ENCODE measurements at places on chromosomes 13 and 19.
A peak's percentile ranks its signal among the peaks of the same experiment; 100 is the strongest.

DNA sequence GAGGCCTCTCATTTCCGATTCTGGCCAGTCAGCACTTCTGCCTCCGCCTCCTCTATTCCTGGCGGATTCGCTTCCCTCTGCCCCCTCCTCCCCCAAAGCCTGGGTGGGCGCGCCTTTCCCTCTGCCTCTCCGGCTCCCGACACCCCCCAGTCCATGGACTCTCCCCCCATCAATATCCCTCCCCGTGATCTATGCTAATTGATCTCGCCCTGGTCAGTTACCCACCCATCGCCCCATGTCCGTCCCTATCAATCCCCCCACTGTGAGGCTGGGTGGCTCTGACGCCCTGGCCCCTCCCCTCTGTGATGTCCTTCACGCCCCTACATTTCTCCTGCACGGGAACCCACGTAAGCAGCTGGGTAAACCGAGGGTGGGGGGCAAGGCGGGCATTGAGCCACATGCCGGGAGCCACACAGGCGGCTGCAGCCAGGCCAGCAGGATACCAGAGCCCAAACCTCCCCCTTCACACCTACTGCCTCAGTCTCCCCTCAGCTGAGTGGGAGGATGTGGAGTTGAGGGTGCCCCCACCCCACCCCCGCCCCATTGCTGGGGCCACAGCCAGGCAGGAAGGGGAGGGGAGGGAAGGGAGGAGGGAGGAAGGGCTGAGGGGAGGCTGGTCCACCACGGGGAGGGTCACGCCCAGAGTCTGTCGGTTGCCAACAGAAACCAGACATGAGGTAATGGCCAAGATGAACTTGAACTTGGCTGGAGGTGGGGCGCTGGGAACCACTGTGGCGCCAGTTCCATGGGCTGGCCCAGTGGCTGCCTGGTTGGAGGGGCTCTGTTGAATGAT lies 21.0 kb downstream of the SMIM24 start:
- DNase-seq = no peak

DNA sequence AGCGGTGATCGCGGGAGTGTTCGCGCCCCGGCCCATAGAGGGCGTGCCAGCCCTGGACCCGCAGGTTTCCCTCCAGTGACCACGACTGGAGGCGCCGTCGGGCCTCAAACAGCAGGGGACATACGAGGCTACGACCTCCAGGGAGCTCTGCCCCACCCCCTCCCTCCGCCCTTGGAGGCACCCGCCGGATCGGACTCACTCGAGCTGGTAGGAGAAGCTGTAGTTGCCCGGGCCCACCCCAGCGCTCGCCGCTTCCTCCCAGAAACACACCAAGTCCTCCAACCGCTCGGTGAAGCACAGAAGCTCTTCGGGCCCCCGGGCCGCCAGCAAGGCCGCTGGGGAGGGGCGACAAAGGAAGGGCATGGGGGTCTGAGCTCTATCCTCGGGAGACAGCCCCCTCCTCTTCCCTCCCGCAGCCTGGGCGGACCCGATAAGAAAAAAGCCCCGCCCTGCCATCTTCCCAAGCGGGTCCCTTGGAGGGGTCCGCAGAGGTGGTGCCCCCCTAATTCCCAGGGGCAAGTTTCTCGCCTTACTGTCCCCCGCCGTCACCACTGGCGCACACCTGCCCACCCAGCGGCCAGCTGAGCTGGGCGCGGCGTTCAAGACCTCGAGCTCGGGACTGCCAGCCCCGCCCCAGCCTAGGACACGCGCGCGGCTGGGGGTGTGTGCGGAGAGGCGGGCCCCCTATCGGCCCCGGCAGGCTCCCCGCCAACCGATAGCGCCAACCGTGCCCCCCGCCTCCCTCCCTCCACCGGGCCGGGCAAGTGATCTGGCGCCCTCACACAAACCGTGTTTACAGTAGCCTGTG lies 1.0 kb downstream of the EPOR start:
- DNase-seq = peak; percentile 63

GRCh38 chr19:46371371-46371901 lies 24.5 kb downstream of the PPP5C start:
- no peak for DNase-seq

GRCh38 chr13:32947411-32948276 lies 68.6 kb upstream of the KL start:
- peak; percentile 4 for DNase-seq

GRCh38 chr19:8248348-8249328 lies 39.5 kb downstream of the CERS4 start:
- no peak for DNase-seq

- no peak for DNase-seq
Measured at GRCh38 chr13:47027780-47028437, 131.1 kb upstream of the HTR2A start.

GRCh38 chr13:39317291-39317690 lies 279.0 kb downstream of the NHLRC3 start:
- no peak for DNase-seq

DNA sequence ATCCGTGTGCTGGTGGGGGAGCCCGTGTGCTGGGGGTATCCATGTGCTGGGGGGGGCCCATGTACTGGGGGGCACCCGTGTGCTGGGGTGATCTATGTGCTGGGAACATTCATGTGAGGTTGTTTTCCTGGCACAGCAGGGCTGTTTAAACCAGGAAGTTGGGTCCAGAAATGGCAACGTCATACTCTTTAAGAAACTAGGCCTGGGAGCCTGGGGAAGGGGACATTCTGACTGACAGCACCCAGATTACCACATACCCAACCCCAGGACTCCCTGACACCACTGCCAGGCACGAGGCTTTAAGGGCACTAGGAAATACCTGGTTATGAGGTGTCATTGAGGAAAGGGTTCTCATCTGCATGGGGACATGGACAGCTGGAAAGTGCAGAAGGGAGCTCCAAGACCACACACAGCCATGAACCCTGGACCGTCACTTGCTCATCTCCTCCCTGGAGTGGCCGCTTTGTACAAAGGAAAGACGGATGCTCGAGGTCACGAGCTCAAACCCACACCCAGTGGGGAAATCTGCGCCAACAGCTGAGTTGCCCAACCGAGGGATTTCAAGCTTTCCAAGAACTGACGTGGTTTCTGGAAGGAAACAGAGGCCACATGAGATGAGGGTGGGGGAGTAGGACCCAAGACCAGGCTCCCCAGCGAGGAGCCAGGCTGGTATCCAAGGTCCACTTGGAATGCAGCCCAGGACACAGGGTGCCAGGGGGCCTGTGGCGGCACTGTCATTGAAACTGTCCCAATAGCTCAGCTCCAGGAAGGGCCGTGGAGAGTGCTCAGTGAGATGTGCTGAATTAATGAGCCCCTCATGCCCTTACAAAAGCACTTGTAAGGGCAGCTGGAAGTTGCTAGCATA lies 40.9 kb downstream of the RAB20 start:
- no peak for DNase-seq

GRCh38 chr13:24709186-24709913 lies 29.1 kb downstream of the ATP12A start:
- DNase-seq = no peak

GRCh38 chr13:53017433-53017970 lies 11.1 kb upstream of the OLFM4 start:
- DNase-seq = no peak

GRCh38 chr13:25847145-25847544 lies 204.7 kb downstream of the SHISA2 start:
- no peak for DNase-seq

DNA sequence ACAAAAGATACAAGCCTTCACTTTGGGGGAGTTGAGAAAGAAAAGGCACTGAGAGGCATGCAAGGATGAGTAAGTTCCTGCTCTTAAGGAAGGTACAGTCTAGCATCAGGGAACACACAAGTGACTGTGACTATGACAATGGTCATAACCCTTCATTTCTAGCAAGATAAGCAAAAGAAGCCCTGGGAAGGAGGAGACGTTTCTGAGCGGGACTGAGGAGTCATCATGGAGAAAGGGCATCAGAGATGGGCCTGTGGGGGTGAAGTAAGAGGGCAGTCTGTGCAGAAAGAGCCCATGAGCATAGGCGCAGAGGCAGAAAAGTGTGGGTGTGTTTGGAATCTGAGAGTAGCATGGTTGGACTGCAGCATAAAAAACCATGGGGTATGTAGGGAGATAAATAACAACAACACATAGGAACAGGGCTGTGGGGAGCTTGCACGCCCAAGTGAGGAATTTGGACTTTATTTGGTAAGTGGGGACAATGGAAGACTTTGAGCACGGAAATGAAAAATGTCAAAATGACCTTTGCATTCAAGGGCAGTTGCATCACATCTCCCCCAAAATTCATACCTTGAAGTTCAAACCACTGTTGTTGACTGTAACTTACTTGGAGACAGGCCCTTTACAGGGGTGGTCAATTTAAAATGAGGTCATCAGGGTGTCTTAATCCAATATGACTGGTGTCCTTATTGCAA lies 86.7 kb downstream of the MBNL2 start:
- DNase-seq = no peak

DNA sequence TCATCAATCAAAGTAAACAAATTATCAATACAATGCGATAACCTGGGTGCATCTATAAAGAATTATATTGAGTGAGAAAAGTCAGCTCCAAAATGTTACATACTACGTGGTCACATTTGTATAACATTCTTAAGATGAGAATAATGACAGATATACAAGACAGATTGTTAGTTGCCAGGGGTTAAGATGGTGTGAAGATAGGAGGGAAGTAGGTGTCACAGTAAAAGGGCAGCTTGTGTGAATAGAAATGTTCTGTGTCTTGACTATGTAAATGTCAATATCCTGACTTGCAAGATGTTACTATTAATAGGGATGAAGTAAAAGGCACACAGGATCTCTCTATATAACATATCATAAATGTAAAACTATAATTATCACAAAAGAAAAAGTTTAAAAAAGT lies 611.2 kb upstream of the SPRY2 start:
- no peak for DNase-seq

- DNase-seq = no peak
Measured at GRCh38 chr19:46861691-46862502, 1.1 kb downstream of the ARHGAP35 start.
